CD4-positive, alpha-beta T cell treated with Interleukin-2 at 100 ng/mL for 4 hours (primary cell): ENCODE measurements at places on chromosomes 5 and 9.
A peak's percentile ranks its signal among the peaks of the same experiment; 100 is the strongest.

DNA sequence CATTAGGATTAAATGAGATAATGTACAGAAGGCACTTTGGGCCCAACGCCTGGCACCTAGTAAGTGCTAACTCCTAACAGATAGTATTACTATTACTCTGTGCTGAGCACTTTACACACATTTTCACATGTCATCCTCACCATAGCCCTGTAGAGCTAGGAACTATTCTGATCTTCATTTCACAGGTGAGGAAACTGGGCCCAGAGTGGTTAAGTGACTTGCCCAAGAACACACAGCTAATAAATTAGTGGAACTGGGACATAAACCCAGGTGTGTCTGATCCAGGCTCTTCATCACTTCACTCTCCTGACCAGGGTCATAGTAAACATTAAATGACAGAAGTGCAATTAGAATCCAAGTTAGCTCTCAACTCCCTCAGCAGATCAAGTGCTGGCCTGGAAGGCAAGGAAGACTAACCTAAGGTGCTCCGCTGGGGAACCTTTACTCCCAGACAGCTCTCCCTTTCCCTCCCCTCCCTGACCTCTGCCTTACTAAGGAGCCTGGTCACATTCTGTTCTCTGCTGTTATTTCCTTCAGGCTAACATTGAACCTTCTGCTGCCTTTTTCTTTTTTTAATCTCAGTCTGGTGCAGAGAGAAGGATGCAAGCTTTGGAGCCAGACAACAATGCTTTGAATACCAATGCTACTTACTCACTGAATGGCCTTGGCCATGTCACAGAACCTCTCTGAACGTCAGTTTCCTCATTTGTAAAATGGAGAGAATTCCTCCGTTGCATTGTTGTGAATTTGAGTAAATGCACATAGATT lies 4.1 kb upstream of the ADRA1B start:
- no peak for DNase-seq

GRCh38 chr5:1521671-1522600 lies 1.8 kb downstream of the LPCAT1 start:
- no peak for DNase-seq

GRCh38 chr9:91919621-91920020 lies 30.4 kb downstream of the ROR2 start:
- no peak for DNase-seq

- no peak for DNase-seq
Measured at GRCh38 chr5:100574716-100575115, 39.5 kb downstream of the FAM174A start.

DNA sequence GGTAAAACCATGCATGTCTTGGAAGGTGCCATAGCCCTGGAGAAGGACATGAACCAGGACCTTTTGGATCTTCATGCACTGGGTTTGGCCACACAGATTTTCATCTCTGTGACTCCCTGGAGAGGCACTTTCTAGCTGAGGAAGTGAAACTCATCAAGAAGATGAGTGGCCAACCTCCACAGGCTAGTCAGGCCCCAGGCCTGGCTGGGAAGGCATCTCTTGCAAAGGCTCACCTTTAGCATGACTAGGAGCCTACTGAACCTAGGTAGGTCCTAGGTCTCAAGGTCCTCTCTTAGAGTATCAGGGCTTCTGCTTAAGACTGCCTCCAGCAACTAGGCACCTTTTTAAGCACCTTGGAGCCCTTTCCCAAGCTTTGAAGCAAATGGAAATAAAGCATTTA lies 1448.7 kb upstream of the ACO1 start:
- no peak for DNase-seq

GRCh38 chr5:133728475-133728874 lies 116.1 kb upstream of the FSTL4 start:
- no peak for DNase-seq

GRCh38 chr5:91443023-91443422 lies 59.9 kb upstream of the ARRDC3 start:
- no peak for DNase-seq

DNA sequence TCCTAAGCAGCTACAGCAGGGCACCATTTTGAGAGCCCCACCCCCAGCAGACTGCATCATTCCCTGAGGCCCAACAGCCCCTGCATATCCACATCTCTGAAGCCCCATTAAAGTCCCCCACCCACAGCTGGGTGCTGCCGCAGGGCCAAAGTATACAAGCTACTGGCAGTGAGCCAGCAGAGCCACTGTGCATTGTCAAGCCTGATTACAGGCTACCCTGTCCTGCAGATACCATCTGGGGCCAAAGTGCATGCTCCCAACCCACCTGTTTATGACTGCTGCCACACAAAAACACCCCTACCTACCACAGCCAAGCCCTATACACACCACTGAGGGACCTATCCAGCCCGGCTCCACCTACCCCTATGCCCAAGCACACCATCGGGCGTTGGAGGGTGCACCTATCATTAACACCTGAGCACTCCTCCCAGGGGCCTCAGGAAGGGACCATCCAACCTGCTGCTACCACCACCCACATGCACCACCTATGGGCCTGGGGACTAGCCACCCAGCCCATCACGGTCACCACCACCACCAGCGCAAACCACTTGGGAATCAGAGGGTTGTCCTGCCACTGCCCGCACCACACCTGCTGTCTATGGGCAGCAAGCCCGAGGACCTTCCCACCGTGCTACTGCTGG lies 105.0 kb downstream of the PLPP1 start:
- no peak for DNase-seq

DNA sequence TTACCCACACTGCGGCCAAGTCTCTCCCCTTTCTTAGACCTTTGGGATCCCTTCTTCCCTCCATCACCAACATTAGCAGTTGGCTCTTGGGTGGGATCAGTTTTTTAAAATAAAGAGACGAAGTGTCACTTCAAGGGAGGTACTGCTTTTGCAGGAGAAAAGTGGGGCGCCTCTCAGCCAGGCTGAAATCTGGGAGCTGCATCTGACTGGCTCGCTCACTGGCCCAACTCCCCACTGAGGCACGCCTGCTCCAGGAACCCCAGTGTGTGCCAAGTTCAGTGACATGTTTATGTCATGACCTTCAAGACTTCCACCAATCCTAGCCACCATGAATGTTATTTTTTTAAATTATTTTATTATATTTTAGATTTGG lies 130.5 kb downstream of the MVB12B start:
- DNase-seq, result no peak

- no peak for DNase-seq
Measured at GRCh38 chr5:58455480-58455879, 4.4 kb downstream of the PLK2 start.

DNA sequence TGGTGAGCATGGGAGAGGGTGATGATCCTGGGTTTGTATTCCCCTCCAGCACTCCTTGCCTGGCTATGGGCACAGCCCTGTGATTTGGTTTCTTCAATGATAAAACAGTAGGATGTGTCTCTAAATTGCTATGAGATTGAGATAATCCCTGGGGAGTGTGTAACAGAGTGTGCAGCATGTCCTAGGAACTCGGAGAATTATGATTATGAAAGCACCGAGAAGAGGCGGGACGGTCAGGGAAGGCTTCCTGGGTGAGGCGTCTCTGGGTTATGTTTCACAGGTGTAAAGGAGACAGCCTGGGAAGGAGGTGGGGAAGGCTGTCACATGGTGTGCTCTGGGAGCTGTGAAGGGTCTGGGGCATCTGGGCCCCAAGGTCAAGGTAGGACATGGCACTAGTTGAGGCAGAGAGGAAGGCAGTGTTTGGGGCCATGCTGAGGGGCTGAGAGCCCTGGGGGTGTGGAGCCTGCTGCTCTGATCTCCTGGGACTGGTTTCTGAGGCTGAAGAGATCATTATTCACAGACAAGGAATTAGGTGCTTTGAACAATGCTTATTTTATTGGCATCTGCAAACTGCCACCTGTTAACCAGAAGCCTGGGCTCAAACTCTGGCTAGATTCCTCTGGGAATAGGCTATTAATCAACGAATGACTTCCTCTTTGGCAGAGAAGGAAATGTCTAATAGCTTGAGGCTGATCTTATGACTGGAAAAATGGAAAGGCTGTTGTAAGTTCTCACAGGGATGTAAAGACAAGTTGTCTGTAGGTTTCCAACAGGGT lies 73.8 kb upstream of the IL12B start:
- no peak for DNase-seq

DNA sequence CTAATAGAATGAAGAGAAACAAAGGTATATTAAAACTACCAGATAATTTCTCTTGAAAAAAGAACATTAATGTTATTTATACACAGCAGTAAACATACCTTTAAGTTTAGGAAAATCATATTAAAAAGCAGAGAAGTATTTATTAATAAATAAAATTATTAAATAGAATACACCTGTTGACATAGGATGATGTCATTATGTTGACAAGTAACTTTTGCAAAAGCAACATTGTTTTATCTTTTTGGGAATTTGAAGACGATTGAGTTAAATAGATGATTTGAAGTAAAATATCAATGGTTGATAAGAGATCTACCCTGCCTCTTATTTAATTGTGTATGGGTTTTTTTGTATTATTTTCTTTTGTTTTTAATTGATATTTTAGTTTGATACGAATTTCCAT lies 711.1 kb upstream of the NUDT12 start:
- DNase-seq, result no peak

GRCh38 chr9:124126648-124127646 lies 115.4 kb downstream of the LHX2 start:
- peak; percentile 76 for DNase-seq

GRCh38 chr9:113446323-113446740 lies 17.2 kb upstream of the RGS3 start:
- peak; percentile 46 for DNase-seq

- DNase-seq, result no peak
Measured at GRCh38 chr5:123559434-123559775, 47.4 kb downstream of the CSNK1G3 start.

GRCh38 chr9:129479631-129480011 lies 141.3 kb downstream of the C9orf50 start:
- DNase-seq, result no peak

GRCh38 chr9:21866302-21866701 lies 63.9 kb downstream of the MTAP start:
- DNase-seq, result no peak

DNA sequence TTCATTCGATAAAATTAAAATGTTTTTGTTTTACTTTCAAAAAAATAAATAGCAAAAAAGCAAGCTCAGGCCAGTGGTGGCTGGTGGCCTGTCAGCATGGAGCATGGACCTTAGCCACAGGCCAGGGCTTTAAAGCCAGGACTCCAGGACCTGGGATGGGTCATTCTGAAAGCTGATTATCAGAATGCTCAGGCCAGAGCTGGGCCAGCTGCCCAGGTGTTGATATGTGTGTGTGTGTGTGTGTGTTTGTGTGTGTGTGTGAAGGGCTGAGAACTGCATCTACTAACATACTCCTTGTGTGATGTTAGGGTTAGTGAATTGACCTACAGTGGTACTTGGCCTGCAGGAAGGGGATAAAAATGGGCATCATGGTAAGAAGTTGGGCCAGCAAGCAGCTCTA lies 21.5 kb downstream of the PALM2AKAP2 start:
- no peak for DNase-seq

DNA sequence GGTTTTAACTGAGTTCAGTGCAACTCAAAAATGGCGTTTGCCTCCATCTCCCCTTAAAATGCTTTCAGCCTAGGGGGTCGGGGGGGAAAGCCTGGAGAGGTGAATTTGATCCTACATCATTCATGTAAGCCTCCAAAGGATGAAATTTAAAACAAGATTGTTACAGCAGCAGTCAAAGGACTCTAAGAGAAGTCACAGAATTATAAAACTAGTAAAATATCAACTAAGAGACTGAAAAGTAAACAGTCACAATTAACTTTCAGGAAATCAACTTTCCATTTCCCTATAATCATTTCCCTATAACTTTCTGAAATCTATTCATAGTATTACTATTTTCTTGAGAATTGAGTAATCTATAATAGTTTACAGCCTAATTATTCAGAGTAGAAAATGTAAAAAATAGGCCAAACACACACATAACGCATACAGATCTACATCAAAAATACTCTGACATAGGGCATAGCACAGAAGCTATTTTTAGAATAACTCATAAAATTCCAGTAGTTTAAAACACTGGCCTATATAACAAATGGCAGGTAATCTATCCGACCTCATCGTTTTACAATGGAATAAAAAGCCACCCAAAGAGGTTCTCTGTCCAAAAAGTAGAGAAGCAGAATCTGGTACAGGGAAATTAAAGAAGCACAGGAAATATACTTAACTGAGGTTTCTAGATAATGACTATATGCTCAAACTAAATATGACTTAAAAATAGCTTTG lies 37.6 kb downstream of the FBXL17 start:
- no peak for DNase-seq

GRCh38 chr5:160312960-160313727 lies 780 bp upstream of the CCNJL start:
- no peak for DNase-seq

DNA sequence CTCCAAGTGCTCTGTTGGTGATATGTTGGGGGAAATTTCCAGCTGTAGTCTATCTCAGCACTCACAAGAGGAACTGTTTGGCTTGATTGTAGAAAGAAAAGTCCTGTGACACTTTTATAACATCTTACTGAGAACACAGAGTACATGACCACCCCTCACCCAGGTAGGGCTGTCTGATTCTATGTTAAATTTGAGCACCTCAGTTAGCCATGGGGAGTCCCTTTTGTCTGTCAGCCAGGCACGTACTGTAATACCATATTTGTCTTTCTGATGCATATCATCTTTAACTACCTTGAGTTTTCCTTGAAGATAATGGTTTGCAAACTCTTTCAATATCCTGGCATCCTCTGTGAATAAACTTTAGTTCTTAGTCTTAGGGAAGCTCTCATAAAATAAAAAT lies 164.5 kb downstream of the IZUMO3 start:
- DNase-seq, result no peak

DNA sequence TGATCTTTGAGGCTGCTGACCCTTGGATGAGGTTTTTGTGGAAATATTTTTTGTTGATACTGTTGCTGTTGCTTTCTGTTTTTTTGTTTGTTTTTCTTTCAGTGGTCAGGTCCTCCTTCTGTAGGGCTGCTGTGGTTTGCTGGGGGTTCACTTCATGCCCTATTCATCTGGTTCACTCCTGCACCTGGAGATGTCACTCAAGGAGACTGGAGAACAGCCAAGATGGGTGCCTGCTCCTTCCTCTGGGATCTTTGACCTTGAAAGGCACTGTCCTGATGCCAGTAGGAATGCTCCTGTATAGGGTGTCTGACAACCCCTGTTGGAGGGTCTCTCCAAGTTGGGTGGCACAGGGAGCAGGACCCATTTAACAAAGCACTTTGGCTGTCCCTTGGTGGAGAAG lies 67.0 kb upstream of the ACTBL2 start:
- DNase-seq, result no peak
